ENCODE measurements at places on chromosomes 16 and 17.

DNA sequence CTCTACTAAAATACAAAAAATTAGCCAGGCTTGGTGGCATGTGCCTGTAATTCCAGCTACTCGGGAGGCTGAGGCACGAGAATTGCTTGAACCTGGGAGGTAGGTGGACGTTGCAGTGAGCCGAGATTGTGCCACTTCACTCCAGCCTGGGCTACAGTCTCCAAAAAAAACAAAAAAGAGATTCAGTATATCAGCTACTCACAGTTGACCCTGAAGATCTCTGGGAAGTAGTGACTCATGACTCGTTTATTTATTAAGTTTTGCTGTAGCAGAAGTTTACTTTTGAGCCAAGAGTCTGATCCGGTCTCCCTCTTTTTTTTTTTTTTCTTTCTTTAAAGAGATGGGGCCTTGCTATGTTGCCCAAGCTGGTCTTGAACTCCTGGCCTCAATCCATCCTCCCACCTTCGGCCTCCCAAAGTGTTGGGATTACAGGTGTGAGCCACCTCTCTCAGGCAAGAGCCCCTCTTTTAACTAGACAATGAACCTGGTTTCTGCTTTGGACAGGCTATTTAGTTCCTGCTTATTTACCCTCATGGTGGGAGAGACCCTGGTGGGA, 4.4 kb downstream of the MVP start:
- DNase-seq = no peak

GRCh38 chr16:57284209-57284951, at the start of gene PLLP:
Gene PLLP (minus strand): TSS chr16:57284672. CDS start chr16:57284540, 132 bp downstream.
- peak; percentile 70 for DNase-seq

GRCh38 chr17:20172376-20172775, 163.2 kb downstream of the SPECC1 start:
- DNase-seq = no peak

GRCh38 chr16:4696905-4697847, 3.8 kb downstream of the NUDT16L1 start:
- DNase-seq = no peak
